ENCODE measurements at places on chromosomes 2 and 18.

- DNase-seq: no peak
Observed at GRCh38 chr2:205948883-205949282, 137.1 kb downstream of the INO80D start.

DNA sequence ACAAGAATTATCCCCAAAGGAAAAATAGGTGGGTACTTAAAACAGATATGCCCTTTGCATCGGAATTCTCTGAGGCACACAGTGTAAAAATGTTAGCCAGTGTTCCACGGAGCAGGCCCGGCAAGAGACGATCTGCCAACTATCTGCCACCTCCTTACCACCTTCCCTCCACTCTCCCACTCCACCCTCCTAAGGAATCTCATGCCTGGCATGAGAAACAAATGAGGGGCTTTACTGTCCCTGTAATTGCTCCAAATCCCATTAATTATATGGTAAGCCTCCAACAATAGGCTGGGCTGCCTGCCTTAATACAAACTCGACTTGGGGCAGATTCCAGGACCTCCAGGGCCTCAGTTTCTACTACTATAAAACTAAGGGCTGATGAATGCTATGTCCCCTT lies 102.3 kb downstream of the ZBTB7C start:
- DNase-seq: no peak

GRCh38 chr2:138249207-138249606 lies 252.4 kb upstream of the SPOPL start:
- no peak for DNase-seq

DNA sequence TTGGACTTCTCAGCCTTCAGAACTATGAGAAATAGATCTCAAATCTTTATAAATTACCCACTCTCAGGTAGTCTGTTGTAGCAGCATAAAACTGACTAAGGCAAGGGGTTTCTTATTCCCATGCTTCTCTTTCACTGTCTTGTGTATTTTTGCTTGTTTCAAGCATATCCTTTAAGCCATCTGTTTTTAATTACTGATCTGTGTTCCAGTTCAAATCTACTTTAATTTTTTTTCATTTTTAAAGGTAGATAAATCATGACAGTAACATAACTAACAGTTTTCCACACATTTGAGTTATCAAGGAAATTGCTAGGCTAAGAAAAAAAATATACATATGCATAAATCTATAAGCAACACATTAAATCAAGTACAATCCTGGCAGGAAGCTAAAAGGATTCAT lies 317.9 kb upstream of the TNP1 start:
- no peak for DNase-seq

DNA sequence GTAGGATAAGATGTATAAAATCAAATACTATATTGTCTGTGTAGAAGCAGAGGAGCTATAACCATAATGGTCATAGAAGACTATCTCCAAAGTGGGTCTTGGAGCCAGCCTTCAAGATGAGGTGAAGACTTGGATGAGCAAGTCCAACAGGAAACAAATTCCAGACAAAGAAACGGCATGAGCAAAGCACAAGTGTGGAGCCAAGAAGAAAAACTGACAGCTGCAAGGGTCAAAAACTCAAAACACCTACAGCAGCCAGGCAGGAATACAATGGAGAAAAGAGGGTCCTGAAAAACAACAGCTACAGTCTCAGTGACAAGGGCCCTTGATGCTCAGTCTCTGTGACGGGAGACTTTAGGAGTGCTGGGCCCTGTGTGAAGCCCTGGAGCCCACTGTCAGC lies 102.4 kb downstream of the STK39 start:
- DNase-seq: no peak

DNA sequence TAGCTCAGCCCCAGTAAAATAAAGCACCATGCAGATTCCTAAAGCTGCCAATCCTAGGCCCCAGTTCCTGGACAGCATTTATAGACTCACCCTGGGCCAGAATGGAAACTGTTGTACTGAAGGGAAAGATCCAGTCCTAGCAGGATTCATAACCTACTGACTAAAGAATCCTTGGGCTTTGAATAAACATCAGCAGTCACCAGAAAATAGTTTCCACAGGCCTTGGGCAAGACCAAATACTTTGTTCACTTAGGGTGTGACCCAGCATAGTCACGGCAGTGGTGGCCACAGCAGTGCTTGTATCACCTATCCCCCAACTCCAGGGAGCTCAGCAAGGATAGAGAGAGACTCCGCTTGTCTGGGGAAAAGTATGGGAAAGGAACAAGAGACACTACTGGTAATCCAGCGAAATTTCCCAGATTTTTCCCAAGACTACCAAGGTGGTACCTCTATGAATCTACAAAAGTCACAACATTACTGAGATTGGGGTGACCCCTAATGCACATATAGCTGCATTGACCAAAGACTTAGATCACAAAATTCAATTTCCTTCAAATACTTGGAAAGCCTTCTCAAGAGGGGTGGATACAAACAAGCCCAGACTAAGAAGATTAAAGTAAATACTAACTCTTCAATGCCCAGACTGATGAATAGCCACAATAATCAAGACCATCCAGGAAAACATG lies 748.1 kb upstream of the LRATD1 start:
- no peak for DNase-seq

GRCh38 chr2:33897741-33898140 lies 298.6 kb upstream of the FAM98A start:
- no peak for DNase-seq

DNA sequence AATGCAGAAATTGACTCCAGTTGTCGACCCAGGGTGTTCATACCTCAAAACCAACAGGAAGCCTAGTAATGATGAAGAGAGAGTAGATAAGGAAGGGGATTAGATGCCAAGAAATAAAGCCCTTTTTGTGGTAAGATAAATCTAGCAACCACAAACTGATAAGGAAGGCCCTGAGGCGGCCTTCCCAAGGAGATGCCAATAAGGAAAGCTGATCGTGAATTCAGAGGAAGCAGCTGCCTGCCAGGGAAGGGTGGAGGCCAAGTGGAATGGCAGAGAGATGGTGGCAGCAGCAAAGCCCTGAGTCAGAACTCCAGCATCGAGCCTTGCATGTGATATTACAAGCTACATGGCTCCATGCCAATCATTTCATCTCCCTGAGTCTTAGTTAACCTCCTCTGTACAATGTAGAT lies 126.3 kb downstream of the IRS1 start:
- no peak for DNase-seq

GRCh38 chr18:72542984-72543356 lies 1.2 kb downstream of the CBLN2 start:
- DNase-seq: no peak

GRCh38 chr18:38450876-38451275 lies 885.3 kb upstream of the CELF4 start:
- no peak for DNase-seq

- DNase-seq: peak; percentile 34
Observed at GRCh38 chr2:161122772-161123530, 37.3 kb upstream of the TANK start.

GRCh38 chr2:28423856-28424605 lies 31.4 kb downstream of the FOSL2 start:
- DNase-seq: no peak

- no peak for DNase-seq
Observed at GRCh38 chr18:27540111-27540510, 355.0 kb upstream of the CHST9 start.

GRCh38 chr2:159748089-159748488 lies 35.8 kb downstream of the MARCHF7 start:
- no peak for DNase-seq

- no peak for DNase-seq
Observed at GRCh38 chr2:184338771-184339170, 259.6 kb upstream of the ZNF804A start.

DNA sequence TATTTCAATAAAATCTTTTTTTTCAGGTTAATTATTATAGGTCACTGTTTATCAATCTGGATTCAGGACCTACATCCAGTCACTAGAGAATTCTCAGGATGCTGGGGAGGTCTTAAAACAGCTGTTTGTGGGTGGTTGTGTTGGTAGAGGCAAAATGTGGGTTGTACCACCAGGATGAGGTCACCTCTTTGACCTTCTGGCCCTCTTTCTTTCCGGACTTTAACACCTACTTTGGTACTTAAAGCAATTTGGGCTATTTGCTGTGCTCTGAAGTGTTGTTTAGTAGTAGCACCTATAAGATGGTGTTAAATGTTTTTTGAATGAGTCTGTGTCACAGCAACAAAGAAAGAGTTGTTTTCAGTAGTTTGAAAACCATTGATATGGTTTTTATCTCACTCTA lies 14.6 kb downstream of the EML4 start:
- no peak for DNase-seq

GRCh38 chr2:26809876-26810577 lies 24.2 kb downstream of the CENPA start:
- no peak for DNase-seq

DNA sequence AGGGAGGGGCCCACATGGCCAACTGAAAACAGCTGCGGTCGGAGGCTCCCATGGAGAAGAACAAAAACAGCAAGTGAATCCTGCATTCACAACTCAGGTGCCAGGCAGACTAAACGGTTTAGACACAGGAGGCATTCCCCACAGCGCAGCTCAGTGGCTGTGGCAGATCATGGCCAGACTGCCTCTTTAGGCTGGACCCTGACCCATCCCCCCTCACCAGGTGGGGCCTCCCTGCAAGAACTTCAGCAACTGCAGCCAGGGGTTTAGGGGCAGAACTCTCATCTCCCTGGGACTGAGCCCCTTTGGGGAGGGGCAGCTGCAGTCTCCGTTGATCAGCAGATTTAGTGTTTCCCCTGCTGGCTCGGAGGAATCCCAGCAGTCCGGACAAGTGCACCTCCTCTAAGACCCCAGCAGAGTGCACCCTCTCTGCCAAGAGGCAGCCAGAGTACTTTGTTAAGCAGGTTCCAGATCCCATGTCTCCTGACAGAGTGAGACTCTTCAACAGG lies 346.7 kb downstream of the SS18 start:
- DNase-seq: no peak

DNA sequence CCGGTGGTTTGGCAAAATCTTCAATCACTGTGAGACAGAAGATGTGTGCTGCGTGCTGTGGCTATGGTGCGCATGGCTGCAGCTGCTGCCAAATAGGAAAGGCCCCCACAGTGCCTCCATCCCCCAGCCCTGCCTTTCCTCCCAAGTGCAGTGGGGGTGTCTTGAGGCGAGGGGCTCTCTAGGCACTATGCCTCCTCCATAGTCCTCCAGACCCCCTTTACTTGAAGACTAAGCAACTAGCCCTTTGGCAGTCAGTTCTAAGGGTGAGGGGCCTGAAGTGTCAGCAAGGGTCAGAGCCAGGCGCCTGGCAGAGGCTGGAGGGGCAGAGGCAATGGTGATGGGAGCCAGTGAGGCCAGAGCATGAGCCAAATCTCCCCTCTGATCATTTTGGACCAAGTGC lies 13.6 kb upstream of the TMEM185B start:
- no peak for DNase-seq

- no peak for DNase-seq
Observed at GRCh38 chr18:13452388-13452811, 233.8 kb downstream of the LDLRAD4 start.

DNA sequence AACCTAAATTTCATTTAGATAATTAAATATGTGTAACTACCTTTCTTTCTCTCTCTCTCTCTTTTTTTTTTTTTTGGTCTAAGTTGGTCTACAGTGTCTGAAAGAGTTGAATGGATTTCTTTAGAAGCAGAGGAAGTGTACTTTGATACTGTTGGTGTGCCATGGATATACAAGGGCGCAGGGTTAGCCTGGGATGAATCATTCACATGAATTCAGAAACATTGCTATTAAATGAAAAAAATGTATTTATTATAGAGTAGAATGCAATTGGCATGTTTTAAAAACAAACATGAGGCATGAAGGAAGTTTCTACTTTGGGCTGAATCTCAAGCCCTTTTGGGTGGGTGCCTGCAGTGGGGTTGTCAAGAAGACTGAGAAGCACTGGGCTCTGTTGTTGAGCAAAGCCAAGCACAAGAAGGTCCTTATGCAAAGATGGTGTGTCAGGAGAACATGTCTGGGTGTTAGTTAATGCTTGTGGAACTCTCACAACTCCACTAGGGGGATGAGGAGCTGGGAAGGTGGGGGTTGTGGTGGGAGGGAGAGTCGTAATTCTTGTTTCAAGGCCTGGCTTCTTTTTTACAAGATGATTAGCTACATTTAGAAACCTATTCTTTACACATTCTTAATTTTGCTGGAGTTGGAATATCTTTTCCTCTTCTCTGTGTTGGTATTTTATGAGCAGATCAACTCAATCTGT lies 57.9 kb downstream of the LYPD6 start:
- no peak for DNase-seq

DNA sequence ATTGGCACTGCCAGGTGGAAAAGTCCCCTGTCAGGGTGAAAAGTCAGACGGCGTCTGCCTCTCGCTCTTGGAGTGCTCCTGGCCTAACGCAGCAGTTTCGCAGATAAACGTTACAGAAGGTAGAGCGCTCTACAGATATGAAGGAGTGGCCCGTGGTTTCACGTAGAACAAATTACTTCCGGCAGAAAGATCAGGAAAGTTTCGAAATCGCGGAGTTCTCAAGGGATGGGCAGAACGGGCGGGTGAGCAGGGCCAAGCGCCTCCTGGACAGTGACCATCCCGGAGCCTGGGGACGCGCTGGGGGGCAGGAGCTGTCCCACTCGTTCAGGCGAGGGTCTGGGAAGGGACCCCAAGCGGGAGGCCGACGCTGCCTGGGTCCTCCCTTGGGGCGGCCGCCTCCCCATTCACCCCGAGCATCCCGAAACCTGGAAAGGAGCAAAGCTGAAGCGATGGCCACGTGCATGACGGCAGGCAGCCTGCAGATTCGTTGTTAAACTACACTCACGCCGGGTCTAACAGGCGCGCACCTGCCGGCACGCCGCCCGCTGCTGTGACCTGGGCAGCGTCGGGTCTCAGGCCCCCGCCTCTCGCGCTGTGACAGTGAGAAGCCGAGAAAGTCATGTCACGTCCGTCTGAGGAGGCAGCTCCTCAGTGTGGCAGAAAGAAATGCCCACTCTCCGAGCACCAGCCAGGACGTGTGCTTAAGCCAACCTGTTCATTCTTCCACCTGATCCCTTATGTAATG lies 122.9 kb upstream of the SALL3 start:
- no peak for DNase-seq

- DNase-seq: no peak
Observed at GRCh38 chr18:45110577-45111501, 430.2 kb downstream of the SETBP1 start.

GRCh38 chr18:27803957-27804356 lies 373.0 kb downstream of the CDH2 start:
- no peak for DNase-seq

DNA sequence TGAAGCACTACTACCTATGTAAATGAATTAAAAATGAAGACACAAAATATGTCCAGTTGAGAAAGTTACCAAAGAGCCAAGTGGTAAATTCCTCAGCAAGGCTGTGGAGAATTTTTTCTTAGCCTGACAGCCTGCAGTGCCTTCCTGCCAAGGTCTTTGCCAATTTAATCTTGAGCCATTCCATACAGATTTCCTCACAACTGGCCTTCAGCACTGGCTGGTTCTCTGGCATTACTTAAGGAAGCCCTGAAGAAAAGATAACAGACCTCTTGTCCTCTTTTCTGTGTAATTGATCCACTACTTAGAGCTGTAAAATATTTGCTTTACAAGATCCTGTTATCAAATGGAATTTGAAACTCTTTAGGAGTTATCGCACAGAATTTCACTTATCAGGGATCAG lies 334.2 kb upstream of the LRRTM1 start:
- no peak for DNase-seq

- no peak for DNase-seq
Observed at GRCh38 chr2:84493514-84493913, 22.8 kb upstream of the DNAH6 start.

Measured in hematopoietic multipotent progenitor cell treated with erythropoietin and hydrocortisone succinate and interleukin-3 and kit ligand, for 17 days (in vitro differentiated cells).